ENCODE measurements at places on chromosomes 16 and 17.

DNA sequence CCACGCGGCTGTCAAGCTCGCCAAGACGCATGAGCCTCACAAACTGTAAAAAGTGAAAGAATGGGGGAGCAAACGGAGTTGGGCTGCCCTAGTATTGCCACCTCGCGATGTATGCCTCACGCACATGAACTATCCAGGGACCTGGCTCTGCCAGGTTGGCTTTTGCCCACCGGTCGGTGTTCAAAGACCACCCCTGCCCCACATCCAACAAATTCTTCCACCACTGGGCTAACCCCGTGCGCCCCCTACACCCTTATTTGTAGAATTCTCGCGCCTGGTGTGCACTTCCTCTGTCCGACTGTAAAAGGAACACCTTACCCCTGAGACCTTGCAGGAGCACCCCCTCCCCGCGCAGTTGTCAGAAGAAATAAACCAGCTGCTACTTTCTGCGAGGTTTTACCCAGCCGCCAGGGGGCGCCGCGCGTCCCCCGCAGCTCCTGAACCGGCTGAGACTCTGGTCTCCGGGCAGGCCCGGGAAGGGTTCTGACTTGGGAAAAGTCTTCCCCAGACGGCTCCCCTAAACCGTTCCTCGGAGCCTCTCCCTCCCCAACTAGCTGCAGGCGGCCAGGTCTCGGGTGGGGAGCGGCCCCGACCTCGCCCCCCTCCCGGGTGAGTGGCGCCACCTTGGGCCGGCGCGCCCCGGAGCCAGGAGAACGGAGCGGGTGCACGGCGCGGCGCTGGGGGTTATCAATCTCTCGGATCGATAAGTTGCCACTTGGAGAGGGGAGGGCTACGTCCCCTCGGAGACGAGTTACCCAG is 1.7 kb upstream of the ZNF423 start:
- no peak for DNase-seq

DNA sequence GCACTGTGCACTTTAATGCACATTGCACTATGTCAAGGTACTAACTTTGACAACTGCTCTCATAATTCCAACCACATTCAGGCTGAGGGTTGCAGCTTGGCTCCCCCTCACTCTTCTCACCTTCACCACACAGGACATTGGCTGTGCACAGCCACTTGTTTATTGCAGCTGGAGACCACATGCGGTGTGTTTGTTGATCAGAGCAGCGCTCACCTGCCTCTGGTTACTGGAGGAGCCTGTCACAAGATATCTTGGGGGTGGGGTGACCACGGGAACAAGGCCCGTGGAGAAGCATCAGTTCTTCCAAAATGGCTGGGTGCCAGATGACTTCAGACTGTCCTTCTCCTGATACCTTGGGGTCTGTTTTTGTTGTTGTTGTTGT is 10.6 kb upstream of the CCL5 start:
- no peak for DNase-seq

- no peak for DNase-seq
These were observed 27.9 kb downstream of the MBTPS1 start for GRCh38 chr16:84088695-84089395.

- DNase-seq = no peak
These were observed 670.1 kb upstream of the CA10 start for GRCh38 chr17:52828621-52829020.

GRCh38 chr16:89060207-89060794 is 33.4 kb upstream of the ACSF3 start:
- no peak for DNase-seq

DNA sequence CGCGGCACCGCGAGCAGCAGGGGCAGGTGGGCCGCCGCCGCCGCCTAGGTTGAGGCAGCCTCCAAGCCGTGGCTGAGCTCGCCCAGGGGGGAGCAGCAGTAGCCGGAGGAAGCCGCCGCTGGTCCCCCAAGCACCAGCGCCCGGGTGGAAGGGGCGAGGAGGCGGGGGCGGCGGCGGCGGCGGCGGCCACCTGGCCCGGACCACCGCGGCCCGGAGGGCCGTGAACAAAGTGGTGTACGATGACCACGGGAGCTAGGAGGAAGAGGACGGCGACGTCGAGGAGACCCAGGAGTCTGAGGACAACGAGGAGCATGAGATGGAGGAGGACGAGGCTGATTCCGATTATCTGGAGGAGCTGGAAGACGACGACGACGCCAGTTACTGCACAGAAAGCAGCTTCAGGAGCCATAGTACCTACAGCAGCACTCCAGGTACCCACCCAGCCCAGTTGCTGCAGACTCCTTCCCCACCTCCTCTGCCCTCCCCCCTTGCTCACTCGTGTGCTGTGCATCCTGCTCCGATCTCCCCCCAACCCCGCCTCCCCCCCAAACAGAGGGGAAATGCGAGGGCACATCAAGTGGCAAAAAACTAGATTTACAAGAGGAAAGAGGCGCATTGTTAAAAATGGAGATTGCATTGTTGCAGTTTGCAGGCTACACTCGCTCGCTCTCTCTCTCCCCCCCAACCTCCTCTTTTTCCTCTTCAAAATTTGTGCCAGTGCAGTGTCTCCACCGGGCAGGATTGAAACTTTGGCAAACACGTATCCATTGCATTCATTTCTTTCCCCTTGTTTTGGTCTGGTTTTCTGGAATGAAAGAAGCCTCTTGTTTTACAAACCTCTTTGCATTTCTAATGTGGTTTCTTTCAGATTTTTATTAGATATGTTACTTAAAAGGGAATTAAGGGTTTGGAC is 41.8 kb upstream of the AMZ2 start:
- DNase-seq = no peak

DNA sequence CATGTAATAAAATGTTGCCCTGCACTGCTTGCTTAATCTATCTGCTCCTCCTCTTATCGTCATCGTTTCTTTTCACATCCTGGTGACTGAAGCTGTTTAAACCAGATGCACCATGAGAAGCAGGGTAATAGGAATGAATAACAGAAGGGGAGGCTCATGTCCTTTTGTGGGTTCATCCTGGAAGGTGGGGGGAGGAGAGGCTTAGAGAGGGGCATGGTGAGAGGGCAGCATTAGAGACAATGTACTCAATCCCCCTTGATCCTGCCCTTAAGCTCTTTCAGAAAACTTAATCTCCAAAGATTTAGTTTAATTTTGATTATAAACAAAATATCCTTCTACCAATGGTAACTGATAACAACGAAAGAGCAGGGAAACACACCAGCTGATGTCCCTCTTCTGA is 248.5 kb downstream of the CA10 start:
- DNase-seq = no peak

- no peak for DNase-seq
These were observed 119.4 kb downstream of the FOXL1 start for GRCh38 chr16:86697715-86698114.

DNA sequence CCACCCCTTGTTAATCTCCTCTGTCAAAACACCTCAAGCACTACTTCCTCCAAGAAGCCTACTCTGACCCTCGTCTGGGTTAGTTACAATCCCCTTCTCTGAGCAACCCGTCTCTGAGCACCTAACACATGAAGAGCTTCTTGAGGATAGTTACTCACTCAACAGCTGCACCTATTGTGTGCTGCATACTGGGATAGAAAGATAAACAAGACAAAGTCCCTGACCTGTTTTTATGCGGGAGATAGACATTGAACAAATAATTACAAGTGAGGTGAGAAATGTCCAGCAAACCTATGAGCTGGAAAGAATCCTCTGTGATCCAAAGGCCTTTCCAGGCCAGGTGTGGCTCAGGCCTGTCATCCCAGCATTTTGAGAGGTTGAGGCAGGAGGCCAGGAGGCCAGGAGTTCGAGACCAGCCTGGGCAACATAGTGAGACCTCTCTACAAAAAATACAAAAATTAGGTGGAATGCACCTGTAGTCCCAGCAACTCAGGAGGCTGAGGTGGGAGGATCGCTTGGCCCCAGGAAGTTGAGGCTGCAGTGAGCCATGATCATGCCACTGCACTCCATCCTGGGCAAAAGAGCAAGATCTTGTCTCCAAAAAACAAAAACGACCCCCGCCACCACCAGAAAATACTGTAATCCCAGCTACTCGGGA is 5.5 kb upstream of the ZNF771 start:
- no peak for DNase-seq

GRCh38 chr17:34711646-34712045 is 132.3 kb downstream of the TMEM132E start:
- no peak for DNase-seq

DNA sequence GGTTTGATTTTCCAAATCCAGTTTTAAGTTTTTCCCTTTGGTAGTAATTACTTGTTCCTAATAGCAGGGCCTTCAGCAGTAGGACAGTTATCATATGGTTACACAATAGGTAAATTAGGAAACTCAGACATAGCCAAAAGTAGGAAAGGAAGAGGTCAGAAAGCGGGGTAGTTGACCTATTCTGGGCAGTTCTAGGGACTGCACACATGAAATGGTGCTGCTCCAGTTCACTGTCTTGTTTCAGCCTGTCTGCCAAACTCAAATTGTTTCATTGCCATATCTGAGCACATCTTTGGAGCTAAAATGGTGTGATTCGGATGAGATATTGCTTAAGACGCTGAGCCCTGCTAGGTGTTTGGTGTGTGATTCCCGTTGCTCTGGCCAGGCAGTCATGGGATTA is 56.7 kb downstream of the TANGO6 start:
- DNase-seq = no peak

GRCh38 chr17:550041-550398 is 164.6 kb downstream of the VPS53 start:
- no peak for DNase-seq

- DNase-seq = no peak
These were observed 167.2 kb downstream of the CYB561 start for GRCh38 chr17:63278728-63279442.

- DNase-seq = no peak
These were observed 29.7 kb downstream of the MGRN1 start for GRCh38 chr16:4654011-4654963.

DNA sequence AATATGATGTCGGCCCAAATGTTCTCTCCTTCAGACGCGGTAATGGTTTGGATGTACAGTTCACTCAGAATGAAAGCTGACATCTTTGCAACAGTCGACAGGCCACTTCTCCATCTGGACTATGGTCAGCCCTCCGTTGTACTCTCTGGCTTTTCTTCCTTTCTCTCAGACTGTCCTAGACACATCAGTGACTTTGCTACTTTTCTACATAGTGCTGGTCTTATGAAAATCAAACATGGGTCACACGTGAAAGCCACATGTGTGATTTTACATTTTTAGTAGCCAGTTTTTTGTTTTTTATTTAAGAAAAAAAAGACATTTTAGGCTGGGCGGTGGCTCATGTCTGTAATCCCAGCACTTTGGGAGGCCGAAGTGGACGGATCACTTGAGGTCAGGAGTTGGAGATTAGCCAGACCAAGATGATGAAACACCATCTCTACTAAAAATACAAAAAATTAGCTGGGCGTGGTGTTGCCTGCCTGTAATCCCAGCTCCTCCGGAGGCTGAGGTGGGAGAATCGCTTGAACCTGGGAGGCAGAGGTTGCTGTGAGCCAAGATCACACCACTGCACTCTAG is 644.1 kb downstream of the KCNJ2 start:
- no peak for DNase-seq

DNA sequence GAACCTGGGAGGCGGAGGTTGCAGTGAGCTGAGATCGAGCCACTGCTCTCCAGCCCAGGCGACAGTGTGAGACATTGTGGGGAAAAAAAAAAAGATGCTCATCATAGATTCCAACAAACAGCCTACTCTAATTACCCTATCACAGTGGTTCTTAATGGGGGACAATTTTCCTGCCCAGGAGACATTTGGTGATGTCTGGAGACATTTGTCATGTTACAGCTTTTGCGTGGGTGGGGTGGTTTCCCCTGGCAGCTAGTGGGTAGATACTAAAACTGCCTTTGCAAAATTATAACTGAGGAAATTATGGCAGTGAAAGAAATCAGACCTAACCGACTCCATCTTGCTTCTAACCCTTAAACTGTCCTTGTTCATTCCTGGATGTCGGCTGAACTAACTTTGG is 92.5 kb upstream of the RBL2 start:
- no peak for DNase-seq

GRCh38 chr16:28522792-28523191 is 16.0 kb downstream of the NUPR1 start:
- DNase-seq = no peak

- no peak for DNase-seq
These were observed 8.5 kb downstream of the ZC3H18 start for GRCh38 chr16:88578446-88579313.

DNA sequence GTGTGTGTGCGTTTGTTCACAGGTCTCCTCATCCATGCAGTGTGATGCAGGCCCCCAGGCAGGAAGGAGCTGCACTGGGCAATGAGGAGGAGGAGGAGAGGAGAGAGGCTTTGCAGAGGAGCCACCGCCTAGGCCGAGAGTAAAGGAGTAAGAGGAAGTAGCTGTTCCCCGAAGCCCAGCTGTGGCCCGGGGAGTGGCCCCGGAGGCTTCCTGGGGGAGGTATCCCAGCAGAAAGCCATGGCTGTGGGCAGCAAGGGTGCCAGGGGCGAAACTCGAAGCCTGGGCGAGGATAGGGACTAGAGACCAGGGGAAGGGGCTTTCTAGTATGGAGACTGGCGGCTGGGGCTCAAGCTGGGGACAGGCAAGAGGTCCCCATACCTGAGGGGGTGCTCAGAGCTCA is 12.2 kb downstream of the C16orf95 start:
- no peak for DNase-seq

- DNase-seq = no peak
These were observed 67.9 kb downstream of the CEP95 start for GRCh38 chr17:64574646-64575045.

DNA sequence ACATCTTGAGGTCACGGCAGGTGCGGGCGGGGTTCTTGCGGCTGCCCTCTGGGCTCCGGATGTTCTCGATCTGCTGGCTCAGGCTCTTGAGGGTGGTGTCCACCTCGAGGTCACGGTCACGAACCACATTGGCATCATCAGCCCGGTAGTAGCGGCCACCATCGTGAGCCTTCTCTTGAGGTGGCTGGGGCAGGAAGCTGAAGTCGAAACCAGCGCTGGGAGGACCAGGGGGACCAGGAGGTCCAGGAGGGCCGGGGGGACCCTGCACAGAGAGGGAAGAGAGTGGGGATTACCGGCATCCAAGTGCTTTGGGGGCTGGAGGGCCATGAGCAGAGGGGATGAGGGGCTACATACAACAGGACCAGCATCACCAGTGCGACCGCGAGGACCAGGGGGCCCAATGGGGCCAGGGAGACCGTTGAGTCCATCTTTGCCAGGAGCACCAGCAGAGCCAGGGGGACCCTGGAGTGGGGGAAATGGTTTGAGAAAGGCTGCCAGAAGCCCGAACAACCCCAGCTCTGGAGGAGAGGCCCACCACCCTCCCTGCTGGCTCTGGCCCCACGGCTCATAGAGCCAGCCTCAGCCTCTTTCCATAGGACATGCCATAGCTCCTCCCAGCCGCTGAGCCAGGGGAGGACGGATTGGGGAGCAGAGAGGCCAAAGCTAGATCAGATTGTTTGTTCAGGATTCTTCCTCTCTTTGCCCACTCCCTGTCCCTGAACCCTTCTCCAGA is 14.6 kb downstream of the COL1A1 start:
- no peak for DNase-seq

GRCh38 chr17:31842195-31843069 is 16.6 kb downstream of the COPRS start:
- DNase-seq = no peak

Measured in AG09309 (cell line).